HCT116 (cell line): ENCODE measurements at places on chromosomes 1 and 21. TPM values are rescaled to one million over a fixed set of nuclear protein-coding genes. Genes with fewer than 3 reads are reported as not detected.

- no peaks in the 10 kb centered on the region for H3K36me3 ChIP-seq
- no peaks in the 10 kb centered on the region for H3K27me3 ChIP-seq
- H3K4me3 ChIP-seq: peak overlapping the region; percentile 39
- H3K27ac ChIP-seq: peak overlapping the region; percentile 99
These were observed 3.9 kb upstream of the MEF2D start for GRCh38 chr1:156504438-156504813.

- no peak overlapping the region for H3K4me3 ChIP-seq
- no peaks in the 10 kb centered on the region for H3K27me3 ChIP-seq
- H3K27ac ChIP-seq: no peak overlapping the region
These were observed 172.6 kb downstream of the PLA2G4A start for GRCh38 chr1:187001198-187001889.

DNA sequence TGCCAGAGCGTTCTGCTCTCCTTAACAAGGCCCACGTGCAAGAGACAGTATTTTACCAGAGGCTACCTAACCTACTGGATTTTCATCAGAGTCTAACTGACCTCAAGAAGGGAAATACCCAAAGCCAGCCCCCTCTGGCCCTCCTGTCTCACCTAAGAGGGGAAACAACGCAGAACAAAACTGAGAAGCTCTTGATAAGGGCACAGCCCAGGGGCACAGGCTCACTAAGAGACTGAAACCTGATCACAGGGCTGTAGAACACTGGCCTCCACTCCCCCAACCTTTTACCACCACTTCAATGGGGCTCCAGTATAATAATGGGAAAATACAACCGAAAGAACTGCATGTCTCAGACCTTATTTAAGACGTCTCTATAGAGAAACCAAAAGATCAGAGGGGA is 449.5 kb upstream of the CAMK1G start:
- no peak for DNase-seq
- no peaks in the 10 kb centered on the region for H3K27me3 ChIP-seq
- H3K4me1 ChIP-seq: no peaks in the 10 kb centered on the region
- H3K27ac ChIP-seq: no peak overlapping the region

DNA sequence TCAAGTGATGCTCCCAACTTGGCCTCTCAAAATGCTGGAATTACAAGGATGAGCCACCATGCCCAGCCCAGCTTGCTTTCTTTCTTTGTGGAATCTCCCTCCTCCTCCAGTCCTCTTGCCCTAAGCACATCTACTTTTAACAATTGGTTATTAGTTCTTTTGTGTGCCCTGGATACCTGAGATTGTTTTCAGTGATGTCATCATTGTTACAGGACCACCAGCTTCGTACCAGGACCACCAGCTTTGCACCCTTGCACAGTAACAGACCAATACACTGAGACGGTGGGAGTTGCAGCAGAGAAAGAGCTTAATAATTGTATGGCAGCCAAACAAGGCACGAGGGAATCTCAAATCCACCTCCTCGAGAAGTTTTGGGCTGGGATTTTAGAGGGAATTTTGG is 71.3 kb downstream of the CNIH3 start:
- no peaks in the 10 kb centered on the region for H3K4me1 ChIP-seq
- no peak overlapping the region for H3K4me3 ChIP-seq
- H3K36me3 ChIP-seq: no peaks in the 10 kb centered on the region
- no peaks in the 10 kb centered on the region for H3K27me3 ChIP-seq

GRCh38 chr1:21950734-21951133 is 13.6 kb upstream of the HSPG2 start:
- DNase-seq: no peak
- no peak overlapping the region for H3K4me3 ChIP-seq
- H3K36me3 ChIP-seq: no peaks in the 10 kb centered on the region

- no peak for DNase-seq
- no peak overlapping the region for H3K27ac ChIP-seq
- H3K4me3 ChIP-seq: no peak overlapping the region
- peaks cover 17% of the 10 kb centered on the region for H3K36me3 ChIP-seq
These were observed 35.1 kb downstream of the UAP1 start for GRCh38 chr1:162596514-162597170.

PTPRC gene
- total RNA-seq: 1.2 TPM

RPE65 gene
- total RNA-seq: not detected
